ENCODE measurements at places on chromosomes 6 and 20. TPM values are rescaled to one million over a fixed set of nuclear protein-coding genes. Genes with fewer than 3 reads are reported as not detected.

DNA sequence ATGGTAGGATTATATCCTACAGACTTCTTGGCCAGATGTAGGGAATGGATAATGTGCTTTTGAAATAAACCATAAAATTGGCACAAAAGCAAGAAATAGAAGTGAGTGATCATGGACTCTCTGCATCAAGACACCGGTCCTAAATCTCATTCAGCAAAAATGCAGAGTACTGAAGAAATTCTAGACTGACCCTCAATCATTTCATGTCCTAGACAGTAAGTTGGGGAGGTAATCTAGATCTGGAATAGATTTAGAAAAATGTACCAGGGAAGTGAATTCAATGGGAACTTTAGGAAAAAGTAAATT, 69.7 kb upstream of the ADTRP start:
- no peak overlapping the region for H3K4me3 ChIP-seq
- no peak overlapping the region for H3K27ac ChIP-seq
- H3K27me3 ChIP-seq = no peaks in the 10 kb centered on the region
- no peak for DNase-seq

GRCh38 chr6:13624871-13625288, 9.7 kb downstream of the NOL7 start:
- H3K36me3 ChIP-seq = peaks cover 16% of the 10 kb centered on the region
- H3K27ac ChIP-seq = no peak overlapping the region
- no peaks in the 10 kb centered on the region for H3K27me3 ChIP-seq

DNA sequence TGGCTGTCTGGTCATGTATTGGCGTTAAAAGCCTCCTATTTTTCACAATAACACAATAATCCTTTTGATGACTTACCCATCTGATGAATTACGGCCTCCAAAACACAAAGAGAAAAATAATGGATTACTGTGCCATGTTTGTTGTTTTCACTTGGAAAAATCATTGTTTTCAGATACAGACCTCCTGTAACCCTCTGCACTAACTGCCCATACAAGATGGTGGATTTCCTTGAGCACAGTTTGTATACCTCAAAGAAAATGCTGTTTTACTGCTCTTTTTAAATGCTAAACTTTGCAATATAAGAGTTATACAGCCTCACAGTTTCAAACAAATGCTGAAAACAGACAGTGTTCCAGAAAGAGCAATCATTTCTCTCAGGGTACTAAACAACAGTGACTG, 61.0 kb downstream of the SMLR1 start:
- H3K27ac ChIP-seq = no peak overlapping the region
- peaks cover 12% of the 10 kb centered on the region for H3K4me1 ChIP-seq
- H3K27me3 ChIP-seq = no peaks in the 10 kb centered on the region
- DNase-seq = no peak
- peaks cover 2% of the 10 kb centered on the region for H3K36me3 ChIP-seq
- H3K4me3 ChIP-seq = no peak overlapping the region

GRCh38 chr6:106145741-106146227, 59.6 kb downstream of the PRDM1 start:
- no peaks in the 10 kb centered on the region for H3K4me1 ChIP-seq
- DNase-seq = no peak
- no peak overlapping the region for H3K27ac ChIP-seq
- H3K4me3 ChIP-seq = no peak overlapping the region
- no peaks in the 10 kb centered on the region for H3K36me3 ChIP-seq

DNA sequence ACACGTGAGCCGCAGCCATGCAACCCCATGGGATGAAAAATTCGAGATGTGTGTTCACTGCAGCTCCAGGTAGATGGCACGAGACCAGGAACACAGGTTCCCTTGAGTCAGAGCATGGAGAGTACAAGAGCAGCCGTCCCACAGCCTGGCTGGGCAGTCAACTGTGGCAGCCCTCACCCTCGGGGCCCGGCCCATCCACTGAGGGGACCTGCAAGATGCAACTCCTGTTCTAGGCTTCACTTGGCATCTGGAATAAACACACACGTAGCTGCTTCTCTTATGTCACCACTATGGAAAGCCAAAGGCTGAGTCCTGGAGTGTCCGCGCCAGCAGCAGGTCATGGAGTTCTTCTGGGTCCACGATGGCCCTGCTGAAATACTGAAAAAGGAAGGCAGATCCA, 77.0 kb downstream of the WDR27 start:
- H3K27ac ChIP-seq = no peak overlapping the region
- no peak overlapping the region for H3K4me3 ChIP-seq
- peaks cover 11% of the 10 kb centered on the region for H3K4me1 ChIP-seq
- H3K27me3 ChIP-seq = no peaks in the 10 kb centered on the region
- peaks cover 16% of the 10 kb centered on the region for H3K36me3 ChIP-seq

Gene C20orf141
- not detected for total RNA-seq
